Stimulated activated naive CD8-positive, alpha-beta T cell treated with anti-CD3 and anti-CD28 coated beads, Interleukin-15, amount 100 ng/mL, for 72 hours (primary cell): ENCODE measurements at places on chromosomes 6 and 20.

GRCh38 chr6:140812636-140813035, 1320.1 kb upstream of the GJE1 start:
- no peak for DNase-seq

GRCh38 chr6:19034986-19035385, 647.8 kb downstream of the RNF144B start:
- no peak for DNase-seq

DNA sequence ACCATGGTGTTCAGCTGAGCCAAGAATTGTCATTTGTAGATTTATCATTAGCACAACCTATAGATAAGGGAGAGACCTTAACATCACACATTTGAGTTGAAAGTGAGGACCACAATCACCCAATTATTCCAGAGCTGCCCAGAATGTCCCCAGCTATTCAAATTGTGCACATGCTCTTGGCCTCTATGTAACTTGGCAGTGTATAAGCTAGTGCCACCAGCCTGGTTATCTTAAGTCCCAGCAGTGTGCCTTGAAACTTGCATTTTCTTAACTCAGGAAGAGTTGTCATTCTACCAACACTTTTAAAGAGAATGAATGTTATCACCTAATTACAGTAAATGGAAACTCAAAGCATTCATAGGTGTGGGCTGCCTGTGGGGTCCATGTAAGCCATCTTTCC, 191.1 kb downstream of the COL9A1 start:
- no peak for DNase-seq

DNA sequence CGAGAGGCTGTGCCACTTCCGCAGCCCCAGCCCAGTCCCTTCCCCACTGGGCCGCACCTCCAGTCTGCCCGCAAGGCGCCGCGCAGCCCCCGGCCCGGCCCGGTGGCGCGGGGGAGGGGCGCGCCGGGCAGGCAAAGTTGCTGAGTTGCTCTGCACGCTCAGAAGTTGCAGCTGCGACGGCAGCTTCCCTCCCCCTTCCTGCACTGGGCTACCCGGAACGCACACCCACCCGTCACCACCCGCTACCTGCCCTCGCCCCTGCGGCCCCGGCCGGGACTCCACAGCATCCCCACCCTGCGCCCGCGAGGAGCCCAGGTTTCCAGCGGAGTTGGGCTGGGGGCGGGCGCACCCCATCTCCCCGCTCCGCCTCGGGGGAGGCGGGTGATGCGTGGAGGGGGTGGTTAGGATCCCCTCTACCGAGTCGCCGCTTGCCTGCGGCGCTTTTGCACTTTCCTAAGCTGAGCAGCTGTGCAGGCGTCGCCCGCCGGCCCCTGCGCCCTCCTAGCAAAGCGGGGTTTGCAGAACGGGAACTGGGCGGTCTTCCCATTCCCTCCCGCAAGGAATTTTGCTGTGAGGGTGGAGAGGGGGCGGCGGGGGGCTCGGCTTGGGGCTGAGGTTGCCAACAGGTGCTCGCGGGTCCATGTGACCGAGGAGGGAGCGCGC, 55.9 kb upstream of the RREB1 start:
- DNase-seq: peak; percentile 51

GRCh38 chr6:12011276-12012037, 655 bp upstream of the HIVEP1 start:
- peak; percentile 94 for DNase-seq

DNA sequence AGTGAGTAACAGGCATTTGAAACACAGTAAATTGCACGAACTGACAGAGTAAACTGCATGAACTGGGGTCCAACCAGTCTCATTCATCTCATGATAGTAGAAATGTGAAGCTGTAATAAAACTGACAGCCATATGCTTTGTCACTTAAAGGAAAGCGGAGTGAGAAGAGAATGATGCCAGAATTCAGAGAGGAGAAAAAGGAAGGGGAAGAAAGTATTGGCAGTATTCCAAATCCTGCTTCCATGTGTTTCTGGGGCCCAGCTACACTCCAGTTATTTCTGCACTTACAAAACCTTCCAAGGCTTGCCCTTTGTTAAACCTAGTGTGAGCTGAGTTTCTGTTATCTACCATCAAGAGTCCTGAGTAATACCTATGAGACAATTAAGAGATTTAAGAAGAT, 17.2 kb downstream of the SNX14 start:
- no peak for DNase-seq

DNA sequence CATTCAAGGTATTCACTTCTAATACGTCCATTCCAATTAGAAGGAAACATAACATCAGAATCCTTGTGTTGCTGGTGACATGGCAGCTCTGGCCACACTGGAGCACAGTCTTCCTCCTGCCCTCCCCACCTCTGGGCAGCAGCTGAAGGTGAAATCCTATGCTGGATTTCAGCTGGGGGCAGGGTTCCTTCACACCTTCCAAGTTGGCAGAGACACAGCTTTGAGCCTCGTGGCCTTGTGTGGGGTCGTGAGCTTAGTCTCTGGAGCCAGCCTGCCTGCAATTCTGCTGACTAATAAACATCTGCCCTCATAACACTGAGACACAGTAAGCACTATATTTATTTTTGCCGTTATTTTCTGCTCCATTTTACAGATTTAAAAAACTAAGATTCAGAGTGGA, 218.9 kb upstream of the RIN2 start:
- no peak for DNase-seq

GRCh38 chr6:6975459-6976111, 132.2 kb upstream of the RREB1 start:
- DNase-seq: no peak

DNA sequence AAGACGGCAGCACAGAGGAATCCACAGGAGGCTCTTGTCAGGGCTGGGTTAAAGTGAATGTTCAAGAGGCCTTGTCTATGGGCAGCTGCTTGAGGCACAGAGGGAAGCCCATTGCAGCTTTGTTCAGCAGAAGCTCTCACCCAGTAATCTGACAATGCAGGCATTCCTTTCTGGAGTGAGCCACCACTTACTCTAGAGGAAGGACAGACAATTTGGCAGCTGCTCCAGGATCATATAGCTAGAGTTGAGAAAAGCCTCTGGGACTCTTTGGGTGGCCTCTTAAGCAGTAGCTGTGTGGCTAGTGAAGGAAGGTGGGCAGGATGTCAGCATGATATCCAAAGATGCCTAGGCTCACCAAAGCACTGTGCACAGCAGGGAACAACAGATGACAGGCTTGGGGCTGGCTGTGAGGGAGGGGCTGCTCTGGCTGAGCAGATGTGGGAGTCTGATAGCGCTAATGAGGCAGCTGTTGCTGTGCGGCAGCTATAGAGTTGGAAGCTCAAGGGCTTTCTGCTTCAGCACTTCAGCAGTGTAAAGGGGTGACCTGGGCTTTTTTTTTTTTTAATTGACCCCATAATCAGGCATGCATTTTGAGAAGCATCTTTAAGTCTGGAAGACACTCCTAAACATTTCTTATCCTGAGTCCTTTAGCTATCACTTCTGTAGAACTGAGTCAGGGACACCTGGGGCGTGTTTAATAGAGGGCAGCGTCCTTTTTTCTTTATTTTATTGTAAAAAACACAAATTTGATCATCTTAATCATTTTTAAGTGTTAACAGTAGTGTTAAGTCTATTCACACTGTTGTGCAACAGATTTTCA, 27.2 kb downstream of the CMTR1 start:
- no peak for DNase-seq

GRCh38 chr20:37442547-37442946, 78.5 kb upstream of the NNAT start:
- DNase-seq: no peak

GRCh38 chr6:14079971-14080370, 37.6 kb upstream of the CD83 start:
- DNase-seq: no peak

DNA sequence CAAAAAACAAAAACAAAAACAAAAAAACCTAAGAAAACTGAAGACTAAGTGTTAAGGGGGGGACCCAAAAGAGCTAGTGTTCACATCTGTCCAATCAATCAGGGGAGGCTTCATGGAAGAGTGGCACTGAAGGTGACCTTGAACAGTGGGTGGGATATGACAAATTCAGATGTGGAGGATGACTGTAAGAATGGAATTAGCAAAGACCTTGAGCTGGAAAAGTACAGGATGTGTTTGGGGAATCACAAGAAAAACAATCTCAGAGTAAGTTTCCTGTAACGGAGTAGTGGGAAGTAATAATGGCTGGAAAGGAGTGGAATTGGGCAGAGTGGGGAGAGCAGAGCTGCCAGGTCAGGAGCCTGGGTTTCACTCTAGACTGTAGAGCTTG, 2.9 kb upstream of the IER3 start:
- DNase-seq: no peak

DNA sequence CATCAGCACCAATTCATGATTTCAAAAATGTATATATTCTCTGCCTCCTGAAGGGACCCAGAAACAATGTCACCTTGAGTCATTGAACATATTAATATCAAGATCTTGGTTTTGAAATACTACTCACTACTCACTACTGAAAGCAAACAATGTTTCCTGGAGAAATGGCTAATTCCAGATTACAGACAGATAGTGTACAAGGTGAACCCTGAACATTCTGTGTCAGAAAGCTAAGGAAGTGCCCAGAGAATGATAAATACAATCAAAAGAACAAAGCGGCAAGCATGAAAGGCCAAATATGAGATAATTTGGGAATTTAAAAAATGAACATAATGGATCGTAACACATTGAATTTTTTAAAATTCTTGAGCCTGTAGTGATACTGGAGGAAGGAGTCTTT, 101.5 kb upstream of the TENT5A start:
- DNase-seq: no peak

DNA sequence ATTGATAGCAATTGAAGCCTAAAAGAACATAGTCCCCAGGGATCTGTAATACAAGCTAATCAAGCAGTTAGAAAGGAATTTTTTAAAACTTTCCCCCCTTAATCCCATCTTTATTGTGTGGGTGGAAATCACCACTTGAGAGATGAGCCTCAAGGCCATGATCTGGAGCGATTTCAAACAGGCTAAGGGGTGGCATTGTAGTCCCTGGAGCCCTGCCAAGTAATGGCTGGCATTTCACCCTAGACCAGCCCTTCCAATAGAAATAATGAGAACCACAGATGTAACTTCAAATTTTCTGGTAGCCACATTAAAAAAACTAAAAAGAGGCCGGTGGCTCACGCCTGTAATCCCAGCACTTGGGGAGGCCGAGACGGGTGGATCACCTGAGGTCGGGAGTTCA, 46.9 kb downstream of the PRDM1 start:
- DNase-seq: no peak

- DNase-seq: peak; percentile 35
These were observed 166.5 kb upstream of the MYLIP start for GRCh38 chr6:15962449-15962764.
